Suppressor macrophage (primary cell): ENCODE measurements at places on chromosomes 2 and 18.

DNA sequence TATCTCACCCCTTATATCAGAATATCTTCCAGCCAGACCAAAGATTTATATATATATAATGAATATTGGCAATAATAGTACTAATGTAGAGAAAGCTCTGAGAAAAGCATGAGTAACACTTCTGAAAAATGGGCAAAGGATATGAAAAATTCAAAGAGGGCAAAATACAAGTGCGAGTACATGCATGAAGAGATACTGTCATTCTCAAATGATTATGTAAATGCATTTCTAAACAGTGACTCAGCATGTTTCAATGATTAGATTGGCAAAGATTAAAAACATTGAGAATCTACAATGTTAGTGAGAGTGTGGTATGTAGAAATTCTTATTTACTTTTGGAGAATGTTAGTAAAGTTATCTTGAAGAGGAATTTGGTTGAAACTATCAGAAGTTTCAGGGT is 118.3 kb upstream of the NEDD4L start:
- DNase-seq, result no peak

DNA sequence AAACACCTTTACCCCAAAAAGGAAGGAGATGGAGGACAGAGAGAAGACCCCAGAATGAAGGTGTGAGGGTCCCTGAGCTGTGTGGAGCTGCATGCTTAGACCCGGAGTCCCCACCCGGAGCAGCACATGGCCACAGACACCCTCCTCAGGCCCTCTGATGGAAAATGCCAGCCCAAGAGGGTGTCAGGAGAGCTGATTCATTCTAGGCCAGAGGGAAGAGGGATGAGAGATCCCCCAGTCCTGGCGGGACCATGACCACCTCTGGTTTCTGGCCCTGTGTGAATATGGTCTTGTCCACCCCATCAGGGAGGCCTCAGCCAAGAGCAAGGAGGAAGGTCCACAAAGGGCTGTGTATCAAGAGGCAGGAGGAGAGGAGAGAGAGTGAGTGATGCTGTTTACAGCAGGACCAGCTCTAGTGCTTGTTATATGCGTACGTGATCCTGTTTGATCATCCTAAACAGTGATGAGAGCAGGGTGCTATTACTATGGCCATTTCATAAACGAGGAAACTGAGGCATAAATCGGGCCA is 186.6 kb upstream of the HAAO start:
- DNase-seq, result no peak

- DNase-seq, result no peak
Observed at GRCh38 chr2:26916128-26916692, 54.2 kb upstream of the MAPRE3 start.

- DNase-seq, result no peak
Observed at GRCh38 chr2:176507786-176508185, 238.5 kb downstream of the MTX2 start.

DNA sequence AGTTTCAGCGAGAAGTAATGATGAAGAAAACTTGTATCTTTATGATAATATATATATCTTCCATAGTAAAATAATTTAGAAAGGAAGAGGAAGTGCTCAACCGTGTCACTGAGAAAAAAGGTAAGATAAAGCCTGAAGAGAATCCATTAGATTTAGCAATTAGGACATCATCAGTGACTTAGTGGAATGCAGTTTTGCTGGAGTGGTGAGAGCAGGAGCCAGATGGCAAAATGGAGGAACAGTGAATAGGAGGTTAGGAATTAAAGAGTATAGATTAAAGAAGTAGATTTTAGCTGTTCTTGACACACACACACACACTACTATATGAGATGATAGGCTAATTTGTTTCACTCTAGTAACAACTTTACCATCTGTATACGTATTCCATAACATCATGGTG is 157.1 kb upstream of the EPC2 start:
- no peak for DNase-seq

DNA sequence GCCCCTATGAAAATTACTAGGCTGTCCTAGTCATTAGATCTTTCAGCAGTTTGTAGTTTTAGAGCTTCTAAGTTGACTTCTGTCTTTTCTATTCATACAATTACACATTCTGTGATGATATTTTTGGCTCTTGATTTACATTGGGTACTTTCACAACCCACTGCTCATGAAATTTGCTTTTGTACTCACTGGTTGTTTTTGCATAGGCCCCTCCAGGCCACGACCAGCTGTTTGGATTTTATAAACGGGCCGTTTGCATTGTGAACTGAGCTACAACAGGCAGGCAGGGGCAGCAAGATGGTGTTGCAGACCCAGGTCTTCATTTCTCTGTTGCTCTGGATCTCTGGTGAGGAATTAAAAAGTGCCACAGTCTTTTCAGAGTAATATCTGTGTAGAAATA is 193.8 kb downstream of the RPIA start:
- DNase-seq, result no peak

- peak; percentile 49 for DNase-seq
Observed at GRCh38 chr2:110973262-110973661, 147.5 kb upstream of the BCL2L11 start.

DNA sequence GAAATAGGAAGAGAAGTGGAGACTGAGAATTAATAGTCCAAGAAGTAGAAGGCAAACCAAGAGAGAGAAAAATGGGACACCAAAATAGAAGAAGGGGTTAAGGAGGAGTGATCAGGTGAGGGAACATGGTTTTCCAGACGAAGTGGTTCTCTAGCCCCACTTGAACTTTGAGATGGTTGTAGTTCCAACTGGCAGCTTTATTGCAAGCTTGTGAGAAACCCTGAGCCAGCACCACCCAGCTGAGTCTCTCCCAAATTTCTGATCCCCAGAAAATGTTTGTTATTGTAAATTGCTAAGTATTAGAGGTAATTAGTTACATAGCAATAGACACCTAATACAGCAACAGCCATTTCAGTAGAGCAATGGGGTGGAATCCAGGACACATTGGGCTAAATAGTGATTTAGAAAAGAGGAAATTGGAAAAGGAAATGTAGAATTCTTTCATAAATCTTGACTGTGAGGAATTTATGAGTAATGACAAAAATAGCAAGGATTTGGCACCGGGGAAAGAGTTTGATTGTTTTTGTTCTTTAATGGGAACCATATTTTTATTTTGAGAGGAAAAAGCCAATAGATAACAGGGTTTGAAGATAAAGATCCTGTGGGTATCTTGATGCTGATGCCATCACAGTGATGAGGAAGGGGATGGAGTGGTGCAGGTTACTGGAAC is 62.1 kb upstream of the XDH start:
- no peak for DNase-seq

GRCh38 chr2:177030451-177031105 is 182.0 kb upstream of the HNRNPA3 start:
- DNase-seq, result no peak

DNA sequence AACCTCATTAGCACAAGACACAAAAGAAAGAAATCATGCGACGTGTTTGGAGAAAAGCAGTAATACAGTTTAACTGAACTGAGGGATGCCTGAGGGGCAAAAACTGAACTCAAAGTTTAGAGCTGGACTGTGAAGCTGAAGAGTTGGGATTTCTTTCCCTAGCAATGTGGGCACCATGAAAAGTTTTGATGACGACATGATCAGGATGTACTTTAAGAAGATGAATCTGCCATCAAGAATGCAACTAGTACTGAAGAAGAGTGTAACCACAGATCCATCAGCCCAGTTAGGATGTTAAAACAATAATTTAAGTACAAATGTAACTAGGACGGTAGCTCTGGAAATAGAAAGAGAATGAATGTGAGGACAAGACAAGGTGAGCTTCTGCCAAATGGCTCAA is 196.2 kb downstream of the VWC2L start:
- no peak for DNase-seq

DNA sequence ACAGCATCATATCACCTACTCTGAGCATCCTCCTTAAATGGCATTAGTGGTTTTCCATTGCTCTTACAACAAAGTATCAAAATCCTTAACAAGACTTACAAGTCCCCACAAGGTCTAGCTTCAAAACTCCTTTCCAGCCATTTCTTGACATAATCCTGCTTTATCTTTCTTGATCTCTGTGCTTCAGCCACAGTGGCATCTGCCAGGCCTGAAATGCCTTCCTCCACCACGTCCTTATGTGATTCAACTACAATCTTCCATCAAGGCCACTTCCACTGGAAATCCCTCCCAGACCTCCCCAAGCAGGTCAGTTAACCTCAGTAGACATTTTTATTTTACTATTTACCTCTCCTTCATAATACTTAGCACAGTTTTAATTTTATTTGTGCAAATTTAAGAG is 83.8 kb upstream of the CCDC150 start:
- no peak for DNase-seq

DNA sequence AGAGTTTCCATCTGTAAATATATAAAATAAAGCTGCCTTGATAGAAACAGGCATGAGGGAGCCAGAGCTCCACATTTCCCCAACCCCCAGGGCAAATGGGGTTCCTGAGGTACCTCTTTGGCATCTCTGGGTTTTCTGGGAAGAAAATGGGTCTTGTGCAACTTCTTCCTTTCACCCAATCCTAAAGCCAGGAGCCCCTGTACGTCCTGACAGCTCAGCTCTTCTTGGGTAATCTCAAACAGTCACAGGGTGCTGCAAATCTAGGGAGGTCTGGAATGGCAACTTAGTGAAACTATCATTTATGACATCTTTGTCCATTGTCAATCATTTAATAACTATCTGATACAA is 36.6 kb upstream of the STAT1 start:
- no peak for DNase-seq

DNA sequence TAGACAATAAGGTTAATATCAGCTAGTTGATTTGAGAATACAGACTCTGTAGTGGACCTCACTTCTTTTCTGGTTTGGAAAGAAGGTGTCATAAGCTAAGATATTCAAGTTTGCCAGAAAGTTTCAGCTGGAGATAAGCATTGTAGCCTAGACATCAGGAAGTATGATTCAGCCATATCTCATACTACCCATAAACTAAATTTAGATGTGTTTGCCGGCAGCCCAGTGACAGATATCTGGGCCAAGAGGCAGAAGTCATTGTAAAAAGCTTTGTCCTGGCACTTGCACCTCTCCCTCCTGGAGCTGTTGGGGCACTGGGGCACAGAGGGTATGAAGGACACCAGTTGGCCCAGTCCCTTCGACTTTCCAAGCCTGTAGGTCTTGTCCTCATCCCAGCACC is 128.0 kb downstream of the EPHA4 start:
- DNase-seq, result peak; percentile 7

DNA sequence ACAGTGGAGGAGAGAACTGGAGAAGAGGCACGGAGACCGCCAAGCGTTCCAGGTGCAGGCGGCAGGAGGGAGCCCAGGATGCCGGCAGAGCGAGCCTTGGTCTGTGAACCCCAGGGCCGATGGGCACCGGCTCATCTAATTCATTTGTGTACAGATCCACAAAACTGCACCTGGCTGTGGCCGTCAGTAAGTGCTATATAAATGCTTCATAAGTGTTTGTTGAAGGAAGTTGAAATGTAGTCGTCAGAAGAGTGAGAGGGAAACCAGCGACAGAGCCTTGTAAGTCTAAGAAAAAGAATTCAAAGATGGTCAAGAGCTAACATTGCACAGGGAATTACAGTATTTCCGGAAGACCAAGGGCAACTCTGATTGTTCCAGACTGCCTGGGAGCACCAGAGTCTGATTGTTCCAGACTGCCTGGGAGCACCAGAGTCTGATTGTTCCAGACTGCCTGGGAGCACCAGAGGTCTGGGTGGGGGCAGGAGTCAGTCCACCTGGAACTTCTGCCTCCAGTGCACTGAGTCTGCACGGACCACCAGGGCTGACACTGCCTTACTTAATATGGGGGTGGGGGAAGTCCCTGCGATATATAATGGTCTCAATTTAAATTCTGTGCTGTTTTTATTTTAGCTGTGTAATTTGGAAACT is 112.3 kb downstream of the BCL2 start:
- no peak for DNase-seq

- no peak for DNase-seq
Observed at GRCh38 chr2:137747509-137747908, 216.8 kb upstream of the HNMT start.

- DNase-seq, result no peak
Observed at GRCh38 chr2:11932962-11933361, 186.5 kb downstream of the LPIN1 start.

DNA sequence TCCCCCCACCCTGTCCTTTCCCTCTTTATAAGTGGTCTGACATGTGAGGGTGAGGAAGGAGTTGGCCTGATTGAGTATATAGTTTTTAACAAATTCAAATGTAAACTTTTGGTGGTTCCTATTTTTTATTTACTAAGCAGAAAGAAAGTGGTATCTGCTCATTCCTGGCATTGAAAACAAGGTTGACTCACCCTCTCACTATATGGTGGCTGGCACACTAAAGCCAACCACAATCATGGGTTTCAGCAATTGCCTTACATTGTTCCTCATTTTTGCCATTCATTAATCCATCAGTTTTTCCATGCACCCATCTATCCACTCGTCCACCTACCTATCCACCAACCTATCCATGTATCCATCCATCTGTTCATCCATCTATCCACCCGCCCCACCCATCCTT is 75.4 kb upstream of the IGFBP5 start:
- DNase-seq, result no peak

- no peak for DNase-seq
Observed at GRCh38 chr18:9730786-9731185, 22.7 kb downstream of the RAB31 start.

- no peak for DNase-seq
Observed at GRCh38 chr2:48691935-48692691, 63.4 kb downstream of the LHCGR start.

- no peak for DNase-seq
Observed at GRCh38 chr2:130852521-130853115, 15.9 kb downstream of the ARHGEF4 start.

DNA sequence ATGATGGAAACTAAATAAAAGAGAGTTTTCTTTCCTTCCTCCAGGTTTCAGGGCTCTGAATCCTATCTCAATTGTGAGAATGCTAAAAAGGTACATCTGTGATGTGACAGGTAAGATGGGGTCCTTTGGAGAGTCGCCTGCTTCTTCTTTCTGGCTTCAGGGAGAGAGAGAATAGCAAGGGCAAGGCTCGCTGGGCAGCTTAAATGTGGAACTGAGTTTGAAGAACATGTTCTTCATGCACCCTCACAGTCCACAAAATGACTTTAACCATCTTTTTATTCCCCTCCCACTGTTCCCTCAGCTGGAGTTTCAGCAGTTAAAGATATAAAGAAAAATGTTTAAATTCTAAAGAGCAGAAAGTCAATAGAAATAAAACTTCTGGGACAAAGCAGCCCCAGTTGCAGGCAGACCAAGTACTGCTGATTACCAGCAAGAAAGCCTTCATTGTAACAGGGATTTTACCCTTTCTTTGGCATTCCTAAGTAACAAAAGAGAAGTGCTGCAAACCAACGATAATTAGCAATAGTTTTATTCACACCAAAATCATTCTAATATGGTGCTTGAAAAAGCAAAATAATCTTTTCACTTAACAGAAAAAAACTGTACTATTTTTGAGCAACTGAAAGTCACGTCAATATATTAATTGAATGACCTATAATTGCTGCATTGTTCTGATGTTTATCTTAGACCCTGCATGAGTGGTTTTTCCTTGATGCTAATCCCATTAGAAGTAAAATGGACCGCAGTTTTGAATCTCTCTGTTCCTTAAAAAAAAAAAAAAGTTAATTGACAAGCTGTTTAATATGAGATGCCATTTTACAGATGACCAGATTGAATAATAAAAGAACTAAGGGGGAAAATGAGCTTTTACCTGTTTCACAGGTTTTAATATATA is 61.5 kb downstream of the LRP2 start:
- DNase-seq, result no peak
